ENCODE measurements at places on chromosomes 1 and 21. TPM values are rescaled to one million over a fixed set of nuclear protein-coding genes. Genes with fewer than 3 reads are reported as not detected.

Gene LDLRAD1
- not detected for total RNA-seq

Gene CR1L
- not detected for total RNA-seq

Gene OR10J4
- not detected for total RNA-seq

Gene C8B
- not detected for total RNA-seq

GRCh38 chr1:203691447-203691846 lies 64.8 kb downstream of the ATP2B4 start:
- DNase-seq = no peak

Data from glomerular endothelial cell (primary cell).